ENCODE measurements at places on chromosomes 2 and 18.

DNA sequence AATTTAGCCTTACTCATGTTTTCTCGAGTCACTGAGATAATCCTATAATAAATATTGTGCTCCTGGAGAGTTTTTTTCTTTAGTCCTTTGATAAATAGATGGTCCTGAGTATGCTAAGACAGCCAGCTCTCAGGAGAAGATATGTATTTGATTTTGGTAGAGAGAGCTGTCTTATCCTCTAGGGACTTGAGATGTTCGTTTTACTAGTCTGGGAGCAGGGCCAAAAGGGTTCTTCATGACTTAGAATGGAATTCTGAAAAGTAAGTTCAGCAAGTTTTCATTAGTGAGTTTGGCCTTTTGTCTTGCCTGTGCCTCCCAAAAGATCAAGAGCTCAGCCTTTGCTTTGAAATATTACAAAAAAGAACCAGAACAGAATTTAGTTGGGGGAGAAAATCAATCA lies 246.7 kb downstream of the BABAM2 start:
- DNase-seq: no peak

DNA sequence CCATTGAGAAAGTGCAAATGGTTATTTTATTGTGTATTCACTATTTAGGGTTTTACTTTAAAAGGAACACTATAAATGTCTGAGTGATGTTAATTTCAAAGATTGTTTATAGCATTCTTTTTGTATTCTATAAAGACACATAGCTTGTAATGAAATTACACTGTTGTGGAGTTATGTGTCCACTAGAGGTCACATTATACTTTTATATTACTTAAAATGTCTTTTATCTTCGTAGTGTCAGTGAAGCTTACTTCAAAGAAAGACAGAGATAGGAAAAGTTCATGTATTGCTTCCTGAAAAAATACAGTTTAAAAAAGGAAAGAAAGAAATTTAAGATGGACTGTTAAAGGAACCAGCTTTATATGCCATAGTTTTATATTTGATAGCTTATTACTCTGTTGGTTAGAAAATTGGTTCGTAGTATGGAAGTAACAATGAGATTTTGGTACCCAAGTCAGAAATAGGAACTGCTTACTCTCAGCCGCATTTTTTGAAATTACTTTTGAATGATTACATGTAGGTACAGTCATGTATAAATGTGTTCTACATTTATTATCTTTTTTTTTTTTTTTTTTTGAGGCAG lies 20.5 kb downstream of the APLF start:
- no peak for DNase-seq

DNA sequence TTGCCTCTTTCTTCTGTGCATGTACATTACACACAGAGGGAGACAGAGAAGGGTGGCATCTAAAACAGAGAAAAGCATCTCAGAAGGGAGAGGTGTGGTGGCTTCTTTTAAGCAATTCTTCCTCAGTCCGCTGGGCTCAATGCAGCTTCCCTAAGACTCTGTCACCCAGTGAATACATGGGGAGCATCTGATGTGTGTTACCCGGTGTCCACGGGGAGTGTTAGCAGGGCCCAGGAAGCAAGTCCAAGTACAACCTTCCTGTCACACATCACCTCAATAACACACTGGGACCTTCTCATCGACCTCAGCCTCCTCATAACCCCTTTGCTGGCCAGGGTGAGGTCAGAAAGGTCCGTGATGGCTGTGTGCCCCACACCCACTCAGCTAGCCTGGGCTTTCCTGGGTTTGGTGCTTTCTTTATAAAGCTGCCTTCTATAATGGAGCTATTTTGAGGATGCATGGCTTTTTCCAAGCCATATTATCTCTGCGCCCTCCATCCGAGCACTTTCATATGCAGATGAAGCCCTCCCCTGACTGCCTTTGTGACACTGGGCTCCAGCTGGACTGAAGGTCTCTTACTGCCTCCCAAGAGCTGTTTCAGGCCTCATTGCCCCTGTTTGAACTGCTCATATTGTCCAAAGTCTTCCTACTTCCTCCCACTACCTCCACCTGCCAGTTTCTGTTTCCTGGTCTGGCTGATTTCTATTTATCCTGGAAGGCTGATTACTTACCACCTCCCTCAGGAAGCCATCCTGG lies 21.4 kb downstream of the TNFRSF11A start:
- DNase-seq: no peak

DNA sequence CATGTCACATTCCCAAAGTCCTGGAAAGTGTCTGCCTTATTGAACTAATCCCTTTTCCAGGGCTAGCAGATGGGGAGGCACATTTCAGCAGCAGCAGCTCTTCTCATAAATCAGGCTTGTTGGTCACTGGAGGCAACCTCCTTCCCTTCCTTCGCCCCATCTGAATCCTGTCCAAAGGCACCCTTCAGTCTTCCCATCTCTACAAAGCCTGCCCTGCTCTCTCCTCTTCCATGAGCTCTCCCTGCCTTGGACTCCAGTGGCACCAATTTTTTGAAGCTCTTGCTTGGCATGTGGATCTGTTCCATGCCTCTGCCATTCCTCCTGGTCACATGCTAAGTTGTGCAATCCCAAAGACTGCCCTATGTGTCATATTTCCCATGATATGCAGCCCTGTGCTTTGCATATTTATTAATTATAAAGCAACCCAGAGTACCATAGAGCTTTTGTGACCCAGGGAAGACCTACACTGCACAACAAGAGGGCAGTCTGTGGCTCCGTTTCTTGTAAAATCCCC lies 70.3 kb downstream of the ANTXR1 start:
- no peak for DNase-seq

DNA sequence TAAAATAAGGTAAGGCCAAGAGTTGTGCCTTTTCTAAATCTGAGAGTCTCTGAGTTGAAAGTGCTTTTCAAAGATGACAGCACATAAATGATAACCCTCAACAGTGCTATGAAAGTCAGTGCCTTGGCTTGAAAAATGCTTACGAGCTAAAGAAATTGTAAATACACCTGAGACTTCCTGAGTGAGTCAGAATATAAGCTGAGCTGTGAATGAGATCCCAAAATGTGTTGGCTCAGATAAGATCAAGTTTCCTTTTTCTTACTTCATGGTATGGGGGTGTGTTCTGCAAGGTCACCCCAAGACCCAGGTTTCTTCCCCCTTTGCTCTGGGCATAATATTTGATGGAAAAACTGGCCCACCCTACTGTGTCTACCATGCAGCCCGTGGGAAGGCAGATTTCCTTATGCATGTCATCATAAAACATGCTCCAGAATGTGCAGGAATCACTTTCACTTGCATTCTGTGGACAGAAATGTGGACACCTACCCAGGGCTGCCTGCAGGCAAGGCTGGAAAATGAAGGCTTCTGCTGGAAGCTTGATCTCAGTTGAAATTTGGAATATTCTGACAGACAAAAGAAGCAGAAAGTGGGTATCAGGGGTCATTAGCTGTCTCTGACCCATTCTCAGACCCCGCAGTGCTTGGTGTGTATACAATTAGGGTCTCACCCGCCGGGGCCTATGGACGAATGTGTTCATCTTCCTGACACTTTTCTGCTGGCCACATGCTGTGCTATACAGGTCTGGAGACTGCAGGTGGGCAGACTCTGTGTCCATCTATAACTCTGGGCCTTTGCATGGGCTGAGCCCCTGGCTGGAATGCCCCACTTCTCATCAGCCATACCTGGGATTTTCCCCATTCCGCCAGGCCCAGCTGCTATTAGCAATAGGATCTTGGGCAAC lies 212.6 kb downstream of the SH3RF3 start:
- DNase-seq: no peak

- DNase-seq: no peak
These were observed 10.6 kb downstream of the RND3 start for GRCh38 chr2:150476809-150477302.

Measured in activated CD4-positive, alpha-beta T cell treated with anti-CD3 and anti-CD28 coated beads, Interleukin-2, amount 50 U/mL, for 4 hours (primary cell).